Hematopoietic multipotent progenitor cell (in vitro differentiated cells): ENCODE measurements at places on chromosomes 2 and 18. TPM values are rescaled to one million over a fixed set of nuclear protein-coding genes. Genes with fewer than 3 reads are reported as not detected.

The PRSS56 gene
- not detected for total RNA-seq

The CDCA7 gene
- total RNA-seq: 19.9 TPM

The PAIP2B gene
- 2.4 TPM for total RNA-seq

The GPR17 gene
- total RNA-seq: not detected

The LGALSL gene
- total RNA-seq: 2.2 TPM

The HNMT gene
- total RNA-seq: 1.1 TPM

The SPDYA gene
- total RNA-seq: 0.27 TPM

The MC2R gene
- total RNA-seq: not detected

GRCh38 chr2:73268830-73269685, 15.2 kb downstream of the FBXO41 start:
- peak; percentile 55 for DNase-seq

GRCh38 chr2:223643309-223643708, 41.1 kb upstream of the SCG2 start:
- no peak for DNase-seq

DNA sequence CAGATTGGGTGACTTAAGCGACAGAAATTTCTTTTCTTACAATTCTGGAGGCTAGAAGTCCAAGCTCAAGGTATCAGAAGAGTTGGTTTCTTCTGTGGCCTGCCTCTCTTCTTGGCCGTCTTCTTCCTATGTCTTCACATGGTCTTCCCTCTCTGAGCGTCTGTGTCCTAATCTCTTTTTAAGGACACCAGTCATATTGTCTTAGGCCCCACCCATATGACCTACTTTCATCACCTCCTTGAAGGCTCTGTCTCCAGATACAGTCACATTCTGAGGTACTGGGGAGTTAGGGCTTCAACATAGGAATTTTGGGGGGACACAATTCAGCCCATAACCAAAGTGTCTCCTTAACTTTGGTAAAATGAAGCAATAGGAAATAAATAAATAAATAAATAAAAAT, 110.9 kb upstream of the EPC2 start:
- DNase-seq: no peak

DNA sequence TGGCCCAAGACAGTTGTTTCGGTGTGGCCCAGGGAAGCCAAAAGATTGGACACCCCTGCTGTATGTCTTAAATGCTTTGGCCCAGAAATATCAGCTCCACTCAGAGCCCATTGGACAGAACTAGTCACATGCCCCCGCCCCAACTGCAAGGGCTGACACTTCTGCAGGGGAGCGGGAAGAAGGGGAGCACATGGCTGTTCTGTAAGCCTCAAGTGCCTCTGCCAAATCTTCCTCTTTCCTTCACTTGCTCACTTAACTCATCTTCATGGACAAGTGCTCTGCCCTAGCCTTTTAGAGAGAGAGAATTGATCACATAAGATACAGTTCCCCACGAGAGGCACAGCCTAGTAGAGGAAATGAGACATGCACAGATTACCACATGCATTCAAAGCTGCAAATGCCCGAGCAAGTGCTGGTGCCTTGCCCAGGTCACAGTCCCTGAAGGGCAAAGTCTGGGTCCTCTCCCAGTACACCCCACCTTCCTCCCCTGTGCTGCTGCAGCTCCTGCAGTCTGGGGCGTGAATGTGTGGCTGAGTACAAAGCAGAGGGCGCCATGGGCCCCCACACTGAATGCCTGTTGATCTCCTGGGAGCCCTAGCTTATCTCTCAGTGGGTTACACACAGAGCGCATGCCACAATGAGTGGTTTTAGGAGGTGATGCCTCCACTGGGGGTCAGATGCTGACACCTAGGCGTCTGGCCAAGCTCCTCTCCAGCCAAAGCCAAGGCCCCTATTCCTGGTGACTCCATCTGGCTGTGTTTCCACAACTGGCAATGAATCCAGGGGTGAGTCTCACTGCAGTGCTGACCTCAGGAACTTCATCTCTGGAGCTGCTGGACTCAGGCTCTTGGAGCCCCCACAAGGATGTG, 135.3 kb downstream of the CTIF start:
- no peak for DNase-seq

GRCh38 chr2:118838741-118839455, 8.6 kb downstream of the EN1 start:
- DNase-seq: no peak

GRCh38 chr2:74862020-74862964, 28.4 kb downstream of the HK2 start:
- peak; percentile 27 for DNase-seq

DNA sequence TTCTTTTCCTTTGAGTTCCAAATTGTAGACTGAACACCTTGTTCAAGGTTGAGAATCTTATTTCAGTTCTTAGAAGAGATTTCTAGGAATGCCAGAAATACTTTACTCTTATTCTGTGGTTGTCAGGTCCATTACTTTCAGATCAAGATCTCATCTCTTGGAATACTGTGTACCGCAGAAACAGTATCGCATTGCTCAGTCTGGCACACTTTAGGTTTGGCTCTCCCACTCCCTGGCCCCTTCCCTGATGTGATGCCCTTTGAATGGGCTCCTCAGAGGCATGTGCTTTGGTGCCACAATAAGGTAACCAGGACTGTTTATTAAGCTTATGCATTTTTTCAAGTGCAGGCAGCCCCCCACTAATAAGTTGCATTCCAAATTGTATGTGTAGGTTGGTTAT, 244.7 kb upstream of the FOSL2 start:
- DNase-seq: no peak

- no peak for DNase-seq
Observed at GRCh38 chr18:36403896-36404820, 106.6 kb downstream of the FHOD3 start.

GRCh38 chr2:152488075-152488474, 153.1 kb downstream of the FMNL2 start:
- no peak for DNase-seq

DNA sequence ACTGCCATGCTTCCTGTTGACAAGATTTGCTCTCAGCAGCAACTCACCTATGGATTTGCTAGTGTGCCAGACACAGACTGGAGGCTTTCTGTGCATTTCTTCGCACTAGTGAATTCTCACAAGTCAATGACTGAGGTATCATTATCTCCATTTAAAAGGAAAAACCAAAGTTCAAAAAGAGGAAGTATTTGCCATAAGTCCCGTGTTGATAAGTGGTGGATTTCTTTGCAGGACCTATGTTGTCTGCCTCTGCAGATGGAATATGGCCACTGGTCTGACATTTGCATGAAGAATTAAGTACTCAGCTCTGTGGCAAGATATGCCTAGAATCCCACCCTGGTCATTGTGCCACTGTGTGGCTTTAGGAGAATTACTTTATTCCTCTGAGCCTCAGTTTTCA, 299.6 kb downstream of the PAX3 start:
- DNase-seq: peak; percentile 24

DNA sequence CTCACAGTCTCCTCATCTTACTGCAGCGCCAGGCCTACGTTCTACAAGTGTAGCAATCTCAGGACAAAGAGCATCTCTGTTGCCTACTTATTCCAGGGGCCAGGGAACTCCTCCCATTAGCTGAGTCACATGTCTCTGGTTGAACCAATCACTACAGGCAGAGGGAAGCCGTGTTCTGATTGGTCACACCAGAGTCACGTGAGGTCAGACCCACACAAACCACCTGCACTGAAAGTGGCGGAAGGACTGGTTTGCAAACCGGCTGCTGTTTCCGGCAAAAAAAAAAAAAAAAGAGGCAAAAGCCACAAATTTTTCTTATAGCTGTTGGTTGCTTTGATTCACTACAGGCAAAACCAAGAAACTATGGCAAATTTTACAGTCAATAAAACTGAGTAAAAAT, 21.9 kb upstream of the USP14 start:
- DNase-seq: no peak

DNA sequence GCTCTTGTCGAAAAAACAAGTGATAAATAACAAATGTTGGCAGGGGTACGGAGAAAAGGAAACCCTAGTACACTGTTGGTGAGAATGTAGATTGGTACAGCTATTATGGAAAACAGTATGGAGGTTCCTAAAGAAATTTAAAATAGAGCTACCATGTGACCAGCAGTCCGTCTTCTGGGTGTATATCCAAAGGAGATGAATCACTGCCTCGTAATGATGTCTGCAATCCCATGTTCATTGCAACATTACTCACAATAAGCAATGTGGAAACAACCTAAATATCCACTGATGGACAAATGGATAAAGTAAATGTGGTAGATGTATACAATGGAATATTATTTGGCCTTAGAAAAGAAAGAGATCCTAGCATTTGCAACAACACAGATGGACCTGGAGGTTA, 50.6 kb downstream of the SLC16A14 start:
- no peak for DNase-seq

DNA sequence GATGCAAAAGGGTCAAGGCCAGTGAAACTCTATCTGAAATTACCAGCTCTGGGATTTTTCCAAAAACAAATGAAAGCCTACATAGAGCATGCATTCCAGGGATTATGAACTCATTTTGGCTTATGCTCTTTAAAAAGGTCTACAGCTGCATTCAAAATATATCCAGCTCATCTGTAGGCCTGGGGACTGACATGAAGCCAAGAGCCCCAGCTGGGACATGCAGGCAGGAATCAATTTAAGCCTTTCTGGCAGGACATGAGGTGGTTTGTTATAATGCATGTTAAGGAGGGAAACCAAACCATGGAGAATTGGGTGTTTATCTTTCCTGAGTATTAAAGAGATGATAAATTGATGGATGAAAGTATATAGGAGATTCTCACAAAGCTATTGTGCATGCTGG, 164.5 kb downstream of the RBM43 start:
- no peak for DNase-seq

GRCh38 chr18:60182223-60182622, 190.4 kb downstream of the MC4R start:
- DNase-seq: no peak

DNA sequence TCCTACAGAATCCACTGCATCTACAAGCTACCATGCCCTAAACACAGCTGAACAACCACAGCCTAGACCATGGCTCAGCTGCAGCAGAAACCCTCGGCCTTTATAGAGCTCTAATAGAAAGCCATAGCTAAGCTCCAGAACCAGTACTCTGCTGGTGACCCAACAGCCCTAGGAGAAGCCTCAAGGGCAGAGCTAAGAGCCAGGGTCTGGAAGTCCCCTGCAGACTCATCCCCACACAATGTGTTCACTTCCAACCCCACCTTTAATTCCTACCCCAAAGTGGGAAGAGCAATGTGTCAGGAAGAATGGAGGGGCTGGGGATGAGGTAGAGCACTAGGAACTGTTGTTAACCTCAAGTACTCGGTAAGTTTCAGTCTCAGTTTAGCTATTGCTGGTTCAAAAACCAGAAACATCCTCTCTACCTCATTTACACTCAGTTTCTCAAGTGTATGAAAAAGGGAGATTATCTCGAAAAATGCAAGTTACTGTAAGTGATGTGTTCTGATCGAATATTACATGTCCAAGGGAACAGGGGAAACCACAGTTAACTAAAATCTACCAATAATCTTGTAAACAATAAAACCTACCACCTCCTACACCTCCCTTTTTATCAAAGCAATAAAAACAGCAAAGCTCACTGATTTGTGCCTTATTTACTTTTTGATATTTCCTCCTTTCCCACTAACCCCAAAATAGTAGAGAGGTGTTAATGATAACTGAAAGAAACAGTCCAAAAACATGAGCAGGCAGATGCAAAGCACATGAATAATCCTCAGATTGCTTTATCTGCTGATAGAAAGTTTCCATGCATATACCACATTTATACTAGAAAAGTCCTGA, 36.2 kb downstream of the THADA start:
- no peak for DNase-seq
